ENCODE measurements at places on chromosomes 7 and 10. TPM values are rescaled to one million over a fixed set of nuclear protein-coding genes. Genes with fewer than 3 reads are reported as not detected.

The ADCY1 gene
- total RNA-seq = 2.5 TPM

The UBN2 gene
- total RNA-seq = 2.6 TPM

The SPDYE3 gene
- total RNA-seq = not detected

The AKR1C4 gene
- 0.18 TPM for total RNA-seq

The URGCP gene
- 31.5 TPM for total RNA-seq

The NPC1L1 gene
- 0.06 TPM for total RNA-seq

The CDK14 gene
- 0.37 TPM for total RNA-seq

The MKX gene
- not detected for total RNA-seq

The SFTPA1 gene
- not detected for total RNA-seq

The OR2A7 gene
- total RNA-seq = not detected

The CACNB2 gene
- not detected for total RNA-seq

The ZSCAN21 gene
- total RNA-seq = 11.6 TPM

The CALML5 gene
- total RNA-seq = not detected

The GPR85 gene
- not detected for total RNA-seq

The AMPH gene
- total RNA-seq = not detected

The PTN gene
- not detected for total RNA-seq

The PIP gene
- total RNA-seq = not detected

The STEAP2 gene
- 5.4 TPM for total RNA-seq

The GPER1 gene
- 0.79 TPM for total RNA-seq

The AKR1C2 gene
- total RNA-seq = 3,442 TPM

The ELN gene
- total RNA-seq = 0.10 TPM

The PROSER2 gene
- 34.3 TPM for total RNA-seq

The MMD2 gene
- not detected for total RNA-seq

Measured in A549 treated with DMSO at 1 μM for 4 hours (cell line).